ENCODE measurements at places on chromosomes 6 and 20. TPM values are rescaled to one million over a fixed set of nuclear protein-coding genes. Genes with fewer than 3 reads are reported as not detected.
A peak's percentile ranks its signal among the peaks of the same experiment; 100 is the strongest.

OR2J1 gene
- not detected for polyA plus RNA-seq

GRCh38 chr6:16752206-16752866 is 8.9 kb downstream of the ATXN1 start:
- no peak for DNase-seq

CD24 gene
- 1,099 TPM for polyA plus RNA-seq

DNA sequence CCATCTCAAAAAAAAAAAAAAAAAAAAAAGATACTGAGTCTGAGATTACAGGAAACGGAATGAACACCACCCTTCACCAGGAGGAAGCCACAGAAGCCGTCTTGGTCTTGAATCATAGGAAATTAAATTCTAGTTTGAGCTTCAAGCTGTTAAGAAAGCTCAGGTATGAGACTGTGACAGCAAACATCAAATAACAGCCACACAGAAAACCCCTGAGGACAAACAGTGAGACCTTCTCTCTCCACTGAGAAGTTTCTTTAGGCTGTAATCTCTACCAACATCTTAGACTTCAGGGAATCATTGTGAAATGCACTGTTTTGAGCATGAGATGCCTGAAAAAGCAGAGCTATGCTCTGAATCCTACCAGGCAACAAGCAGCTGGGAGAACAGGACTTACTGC is 30.8 kb downstream of the PDE10A start:
- no peak for DNase-seq

PBOV1 gene
- polyA plus RNA-seq: not detected

LY6G6D gene
- polyA plus RNA-seq: not detected

- DNase-seq: no peak
Observed at GRCh38 chr6:8546496-8546895, 111.2 kb upstream of the SLC35B3 start.

DNA sequence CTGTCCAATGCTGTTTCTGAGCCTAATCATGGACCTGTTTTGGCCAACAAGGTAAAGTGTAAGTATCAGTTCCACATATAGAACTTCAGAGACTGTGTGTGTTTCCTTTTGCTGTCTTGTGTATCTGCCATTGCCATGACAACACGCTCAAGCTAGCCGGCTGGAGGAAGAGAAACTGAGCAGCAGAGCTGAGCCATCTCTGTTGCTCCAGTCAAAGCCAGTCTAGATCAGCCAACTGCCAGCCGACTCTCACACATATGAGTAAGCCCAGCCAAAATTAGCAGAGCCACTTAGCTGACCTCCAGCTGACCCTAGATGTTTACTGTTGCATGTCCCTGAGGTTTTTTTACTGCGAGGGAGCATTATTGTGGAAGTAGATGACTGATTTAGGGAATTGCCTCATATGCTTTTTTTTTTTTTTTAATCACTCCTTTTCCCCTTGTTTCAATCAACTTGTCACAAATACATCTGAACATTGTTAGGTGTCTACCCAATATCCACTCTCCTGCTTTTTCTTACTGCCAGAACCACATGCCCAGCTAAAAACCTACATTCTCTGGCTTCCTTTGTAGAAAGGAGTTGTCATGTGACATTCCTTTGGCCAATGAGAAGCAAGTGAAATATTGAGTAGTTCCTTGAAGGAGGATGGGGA is 304.3 kb upstream of the SUPT3H start:
- DNase-seq: peak; percentile 25

GRCh38 chr6:142805042-142805441 is 139.9 kb downstream of the HIVEP2 start:
- no peak for DNase-seq

SLC24A3 gene
- polyA plus RNA-seq: 4.4 TPM
